ENCODE measurements at places on chromosomes 4 and X.
A peak's percentile ranks its signal among the peaks of the same experiment; 100 is the strongest.

- DNase-seq: no peak
Observed at GRCh38 chr4:17066972-17067371, 168.5 kb upstream of the LDB2 start.

DNA sequence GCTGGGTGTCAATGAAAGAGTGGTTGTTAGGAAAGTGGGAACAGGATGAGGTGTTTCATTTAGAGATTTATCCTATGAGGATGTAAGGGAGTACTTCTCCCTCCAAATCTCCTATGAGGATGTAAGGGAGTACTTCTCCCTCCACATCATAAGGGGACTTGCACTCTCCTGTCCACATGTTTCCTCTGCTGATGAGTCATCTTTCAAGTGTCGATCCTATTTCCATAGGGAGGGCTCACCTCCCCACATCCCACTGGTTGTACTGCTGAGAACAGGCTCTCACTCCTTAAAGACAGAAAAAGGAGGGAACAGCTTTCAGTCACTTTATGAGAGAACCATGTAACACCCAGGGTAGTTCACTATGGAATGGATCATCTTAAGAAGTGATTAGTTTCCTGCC lies 65.0 kb downstream of the INPP4B start:
- no peak for DNase-seq

- no peak for DNase-seq
Observed at GRCh38 chrX:119505945-119506344, 37.7 kb downstream of the SLC25A5 start.

- DNase-seq: no peak
Observed at GRCh38 chr4:83568062-83568461, 32.2 kb downstream of the GPAT3 start.

DNA sequence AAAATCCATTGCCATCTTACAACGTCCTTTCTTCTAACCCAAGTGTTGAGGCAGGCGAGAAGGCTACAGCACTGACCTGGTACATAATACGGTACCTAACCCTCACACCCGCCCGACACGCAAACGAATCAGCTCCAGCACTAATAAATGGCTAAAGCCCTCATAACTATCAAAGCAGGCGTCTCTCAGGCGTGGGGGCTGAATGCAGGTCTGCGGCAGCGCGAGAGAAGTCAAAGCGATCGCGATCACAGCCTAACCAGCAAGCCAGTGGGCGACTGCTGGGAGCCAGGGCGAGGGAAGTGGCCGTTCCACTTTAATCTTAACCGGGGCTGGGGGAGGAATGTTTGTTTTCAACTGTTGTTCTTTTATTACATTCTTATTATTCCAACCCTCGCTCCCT lies 1.5 kb downstream of the CDX4 start:
- DNase-seq: no peak

DNA sequence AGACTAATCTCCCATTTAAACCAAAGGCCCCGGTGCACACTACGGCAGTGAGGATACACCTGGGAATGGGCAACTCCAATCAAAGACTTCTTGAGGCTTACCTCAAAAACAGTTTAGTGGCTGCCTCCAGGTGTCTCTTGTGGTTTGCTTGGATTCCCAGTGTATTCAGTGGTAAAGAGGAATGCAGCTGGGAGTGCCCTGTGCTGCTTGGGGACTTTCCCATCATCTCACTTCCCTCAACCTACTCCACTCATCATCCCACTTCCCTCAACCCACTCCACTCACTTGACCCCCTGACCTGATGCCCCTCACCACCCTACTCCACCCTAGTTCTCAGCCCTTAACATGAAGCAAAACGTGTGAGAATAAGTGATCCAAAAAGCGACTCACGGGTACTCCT lies 177.3 kb upstream of the ETNPPL start:
- no peak for DNase-seq

DNA sequence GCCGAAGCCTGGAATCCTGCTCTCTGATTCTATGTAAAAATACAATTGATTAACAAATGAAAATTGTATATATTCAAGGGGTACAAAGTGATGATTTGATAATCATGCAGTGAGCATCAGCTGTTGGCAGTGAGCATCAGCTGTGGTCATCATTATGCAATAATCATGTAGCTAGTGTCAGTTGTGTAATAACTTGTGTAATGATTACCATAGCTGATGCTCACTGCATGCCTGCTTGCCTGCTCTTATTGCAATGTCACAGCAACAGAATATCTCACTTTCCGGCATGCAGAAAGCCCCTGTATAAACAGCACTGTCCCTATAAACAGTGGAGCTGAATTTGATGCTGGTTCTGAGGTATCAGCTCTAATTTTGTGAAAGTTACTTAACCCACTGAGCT lies 46.8 kb downstream of the SULT1B1 start:
- no peak for DNase-seq

DNA sequence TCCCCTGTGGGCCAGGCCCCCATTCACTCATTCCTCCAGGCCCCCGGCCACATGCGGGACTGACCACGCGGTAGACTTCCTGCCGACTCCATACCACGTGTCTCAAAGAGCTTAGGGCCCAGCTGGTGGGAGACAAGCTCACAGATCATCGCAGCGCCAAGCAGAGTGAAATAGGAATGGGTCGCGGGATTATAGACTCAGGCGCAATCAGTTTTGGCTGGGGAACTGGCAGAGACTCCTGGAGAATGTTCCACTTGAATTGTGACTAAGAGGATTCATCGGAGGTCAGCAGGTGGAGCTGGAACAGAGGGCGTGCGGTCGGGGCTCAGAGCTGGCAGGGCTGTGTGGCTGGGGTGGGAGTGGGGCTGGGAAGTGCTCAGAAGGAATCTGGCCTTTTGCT lies 15.6 kb downstream of the ATP2B3 start:
- DNase-seq: no peak

- DNase-seq: no peak
Observed at GRCh38 chr4:77147079-77147782, 9.8 kb upstream of the CCNG2 start.

GRCh38 chr4:142443469-142443868 lies 402.6 kb downstream of the INPP4B start:
- DNase-seq: no peak

DNA sequence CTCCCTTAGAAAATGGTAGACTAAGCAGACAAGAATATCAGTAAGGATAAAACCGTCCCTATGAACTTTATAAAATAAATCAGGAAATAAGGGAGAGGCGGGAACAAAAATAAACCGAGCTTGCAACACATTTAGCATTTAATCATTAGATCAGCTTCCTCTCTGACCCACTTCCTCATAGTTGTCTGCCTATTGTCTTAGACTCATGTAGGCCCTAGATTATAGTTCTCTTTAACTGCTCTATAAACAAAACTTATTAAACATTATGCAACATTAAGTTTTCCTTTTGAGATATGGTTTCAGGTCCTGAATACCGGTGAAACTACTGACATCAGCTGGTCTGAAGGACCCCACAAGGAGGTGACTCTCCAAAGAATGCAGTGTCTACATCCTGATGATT lies 15.8 kb upstream of the SRD5A3 start:
- DNase-seq: no peak

- no peak for DNase-seq
Observed at GRCh38 chr4:174580597-174580996, 58.3 kb upstream of the HPGD start.

DNA sequence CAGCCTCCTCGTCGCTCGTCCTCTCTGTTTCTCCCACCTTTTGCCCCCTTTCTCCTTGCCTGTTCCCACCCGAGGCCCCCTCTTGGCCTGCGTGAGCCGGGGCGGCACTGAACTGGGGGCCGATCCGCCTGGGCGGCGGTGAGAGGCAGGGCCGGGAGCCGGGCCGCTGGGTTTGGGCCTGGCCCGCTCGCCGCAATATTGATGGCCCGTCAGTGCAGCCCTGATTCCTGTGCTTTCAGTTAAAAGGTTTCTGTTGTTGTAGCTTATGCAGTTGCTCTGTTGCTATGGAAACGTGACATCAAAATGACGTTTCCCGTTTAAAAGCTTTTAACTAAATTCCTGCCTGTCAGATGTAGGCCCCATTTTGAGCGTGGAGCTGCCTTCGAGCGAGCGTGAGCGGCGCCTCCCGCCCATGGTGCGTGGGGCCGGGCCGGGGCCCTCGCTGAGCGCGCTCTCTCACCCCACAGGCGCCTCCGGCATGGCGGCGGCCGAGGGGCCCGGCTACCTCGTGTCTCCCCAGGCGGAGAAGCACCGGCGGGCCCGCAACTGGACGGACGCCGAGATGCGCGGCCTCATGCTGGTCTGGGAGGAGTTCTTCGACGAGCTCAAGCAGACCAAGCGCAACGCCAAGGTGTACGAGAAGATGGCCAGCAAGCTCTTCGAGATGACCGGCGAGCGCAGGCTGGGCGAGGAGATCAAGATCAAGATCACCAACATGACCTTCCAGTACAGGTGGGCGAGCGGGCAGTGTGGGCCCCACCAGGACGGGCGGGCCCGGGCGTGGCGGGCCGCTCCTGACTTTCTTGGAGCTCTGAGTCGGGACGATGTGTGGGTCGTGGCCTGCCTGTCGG lies at the start of gene MSANTD1:
Gene MSANTD1, plus strand, starts transcription at position 349 of the 851 bp plus-strand sequence. Its CDS starts 64 bp downstream, at position 413.
- no peak for DNase-seq

DNA sequence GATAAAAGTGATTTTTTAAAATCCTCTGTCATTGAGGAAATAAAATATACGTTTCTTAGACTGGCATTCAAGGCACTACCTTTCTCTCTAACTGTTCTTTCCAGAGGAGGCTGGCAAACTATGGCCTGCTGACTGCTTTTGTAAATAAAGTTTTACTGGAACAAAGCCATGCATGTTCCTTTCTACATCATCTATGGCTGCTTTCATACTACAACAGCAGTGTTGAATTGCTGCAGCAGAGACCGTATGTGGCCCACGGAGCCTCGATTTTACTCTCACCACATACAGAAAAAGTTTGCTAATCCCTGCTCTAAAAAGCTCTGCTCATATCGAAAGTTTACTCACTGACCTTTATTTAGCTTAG lies 20.2 kb downstream of the SETD7 start:
- DNase-seq: no peak

GRCh38 chr4:16227462-16227868 lies 1.2 kb upstream of the TAPT1 start:
- DNase-seq: peak; percentile 10

GRCh38 chr4:115973768-115974167 lies 860.3 kb upstream of the NDST4 start:
- DNase-seq: no peak

DNA sequence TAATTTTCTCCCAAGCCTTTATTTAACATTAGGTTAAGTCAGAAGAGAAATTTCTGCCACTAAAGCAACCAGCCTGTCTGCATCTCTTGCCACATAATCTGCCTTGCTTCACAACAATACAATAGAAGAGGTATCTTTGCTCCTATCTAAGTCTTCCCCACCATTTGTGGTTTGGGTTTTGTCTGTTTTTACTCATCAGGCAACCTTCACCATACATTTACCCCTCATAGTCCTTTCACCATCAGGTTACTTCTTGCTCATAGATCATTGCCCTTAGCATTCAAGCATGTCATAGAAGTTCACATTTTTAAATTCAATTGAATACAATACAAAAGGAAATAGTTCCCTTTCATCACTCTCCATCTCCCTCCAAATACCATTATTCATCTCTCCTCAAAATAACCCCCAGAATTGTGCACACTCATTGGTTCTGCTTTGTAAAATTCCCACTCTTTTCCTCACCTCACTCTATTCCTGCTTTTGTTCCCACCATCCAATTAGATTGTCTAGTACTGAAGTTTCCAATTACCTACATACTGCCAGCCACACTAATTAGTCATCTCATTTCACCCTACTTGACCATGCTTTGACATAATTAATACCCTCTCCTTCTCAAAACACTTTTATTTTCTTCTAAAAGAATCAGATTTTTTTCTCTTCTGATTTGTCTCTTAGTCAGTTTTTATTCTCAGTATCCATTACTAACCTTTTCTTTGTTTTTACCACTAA lies 1957.0 kb upstream of the AGA start:
- no peak for DNase-seq

- no peak for DNase-seq
Observed at GRCh38 chrX:91414713-91415112, 19.9 kb upstream of the PABPC5 start.

DNA sequence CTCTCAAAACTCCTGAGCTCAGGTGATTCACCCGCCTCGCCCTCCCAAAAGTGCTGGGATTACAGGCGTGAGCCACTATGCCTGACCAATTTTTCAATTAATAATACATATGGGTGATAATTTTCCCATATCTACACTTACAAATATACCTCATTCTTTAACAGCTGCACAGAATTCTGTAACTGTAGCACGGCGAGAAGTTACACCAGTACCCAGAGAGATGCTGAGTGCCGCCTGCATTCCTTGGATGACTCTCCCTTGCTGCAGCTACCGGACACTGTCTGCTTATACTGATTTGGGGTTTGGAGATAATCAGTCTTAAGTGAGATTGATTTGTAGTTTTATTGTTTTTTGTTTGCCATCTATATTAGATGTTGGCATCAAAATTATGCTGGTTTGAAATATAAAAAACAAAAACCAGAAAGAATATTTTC lies 5.8 kb downstream of the TIFA start:
- DNase-seq: no peak

- no peak for DNase-seq
Observed at GRCh38 chr4:19478791-19479190, 772.9 kb upstream of the SLIT2 start.

- no peak for DNase-seq
Observed at GRCh38 chrX:133980406-133980805, 5.0 kb downstream of the GPC3 start.

DNA sequence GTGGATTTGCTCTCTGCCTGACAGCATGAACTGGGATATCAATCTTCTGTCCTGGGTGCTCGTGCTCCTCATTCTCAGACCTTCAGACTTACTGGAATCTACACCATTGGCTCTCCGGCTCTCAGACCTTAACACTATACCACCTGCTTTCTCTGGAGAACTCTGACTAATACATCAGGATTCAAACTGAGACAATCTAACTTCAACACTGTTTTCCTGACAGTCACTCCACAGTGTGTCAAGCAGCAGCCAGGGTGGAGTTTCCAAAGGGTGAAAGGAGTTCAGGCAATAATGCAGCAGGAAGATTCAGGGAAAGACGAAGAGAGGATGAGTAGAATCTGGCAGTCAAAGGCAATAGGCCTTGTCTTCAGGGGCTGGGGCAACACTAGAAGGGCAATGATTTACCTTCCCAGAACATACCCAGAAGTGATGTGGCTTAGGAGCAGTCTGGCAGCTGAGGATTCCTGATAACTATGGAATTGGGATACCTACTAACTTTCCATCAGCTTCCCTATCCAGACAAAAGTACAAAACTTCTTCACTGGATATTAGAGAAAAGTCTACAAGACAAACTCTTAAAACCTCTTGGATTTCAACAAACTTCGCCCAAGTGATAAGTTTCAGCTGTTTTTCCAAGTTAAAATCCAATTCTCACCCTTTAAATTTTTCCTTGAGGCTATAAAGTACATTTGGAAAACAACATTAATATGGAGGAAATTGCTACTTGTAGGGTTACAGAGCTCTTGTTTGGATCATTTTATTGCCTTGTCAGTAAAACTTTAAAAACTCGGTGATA lies 58.4 kb upstream of the SLIT2 start:
- no peak for DNase-seq

GRCh38 chrX:40013266-40014195 lies 84.2 kb downstream of the BCOR start:
- peak; percentile 39 for DNase-seq

GRCh38 chr4:141513866-141514265 lies 122.5 kb upstream of the IL15 start:
- DNase-seq: no peak

Data from progenitor cell of endocrine pancreas (in vitro differentiated cells).